G401 (cell line): ENCODE measurements at places on chromosomes 2 and 18. TPM values are rescaled to one million over a fixed set of nuclear protein-coding genes. Genes with fewer than 3 reads are reported as not detected.

SCN9A gene
- total RNA-seq: not detected in 2 replicates

GKN1 gene
- not detected in 2 replicates for total RNA-seq

HOXD4 gene
- 1.7 TPM in 1 of 2 replicates, not detected in the other for total RNA-seq

- DNase-seq: no peak
Observed at GRCh38 chr2:39733070-39733674, 45.9 kb downstream of the THUMPD2 start.

- DNase-seq: no peak
Observed at GRCh38 chr2:97267411-97268074, 154.6 kb downstream of the ANKRD36 start.

GRCh38 chr2:144983107-144983506 lies 463.2 kb upstream of the ZEB2 start:
- DNase-seq: no peak

DNA sequence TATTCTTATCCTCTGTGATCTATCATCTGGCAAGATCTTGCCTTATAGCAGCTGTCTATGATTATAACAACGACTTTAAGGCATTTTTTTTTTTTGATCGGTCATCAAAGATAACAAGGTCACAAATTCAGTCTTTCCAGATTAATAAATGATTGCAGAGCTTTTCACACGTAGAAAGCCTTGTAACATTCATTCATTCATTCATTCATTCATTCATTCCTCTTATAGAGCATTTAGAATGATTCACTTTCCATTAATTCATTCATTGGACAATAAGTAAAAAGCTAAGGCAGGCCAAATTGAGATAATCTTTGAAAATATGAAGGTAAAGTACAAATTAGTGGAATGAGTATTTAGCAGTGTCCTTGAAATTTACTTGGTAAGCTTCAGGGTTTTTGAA lies 223.7 kb downstream of the NUP35 start:
- no peak for DNase-seq

DNA sequence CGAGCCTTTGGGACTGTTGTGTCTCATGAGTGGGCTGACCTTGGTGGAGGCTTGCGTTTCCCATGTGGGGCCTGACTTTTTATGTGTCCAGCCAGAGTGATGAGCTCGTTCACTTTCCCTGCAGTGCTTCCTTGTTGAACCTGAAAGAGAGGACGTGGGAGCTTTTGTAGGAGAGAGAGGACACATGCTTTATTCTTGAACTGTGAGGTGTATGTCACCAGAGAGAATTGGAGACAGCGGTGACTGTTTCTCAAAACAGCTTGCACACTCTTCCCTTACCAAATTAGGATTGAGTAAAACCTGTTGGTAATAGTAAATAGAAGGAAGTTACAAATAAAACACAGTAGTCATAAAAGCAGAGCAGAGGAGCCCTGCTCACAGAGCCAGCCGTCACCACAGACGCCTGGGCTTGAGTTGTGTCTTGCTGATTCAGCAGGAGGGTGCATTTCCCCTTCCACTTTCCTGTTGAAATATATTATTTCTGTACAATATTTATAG lies 60.7 kb downstream of the INPP4A start:
- DNase-seq: no peak

DNA sequence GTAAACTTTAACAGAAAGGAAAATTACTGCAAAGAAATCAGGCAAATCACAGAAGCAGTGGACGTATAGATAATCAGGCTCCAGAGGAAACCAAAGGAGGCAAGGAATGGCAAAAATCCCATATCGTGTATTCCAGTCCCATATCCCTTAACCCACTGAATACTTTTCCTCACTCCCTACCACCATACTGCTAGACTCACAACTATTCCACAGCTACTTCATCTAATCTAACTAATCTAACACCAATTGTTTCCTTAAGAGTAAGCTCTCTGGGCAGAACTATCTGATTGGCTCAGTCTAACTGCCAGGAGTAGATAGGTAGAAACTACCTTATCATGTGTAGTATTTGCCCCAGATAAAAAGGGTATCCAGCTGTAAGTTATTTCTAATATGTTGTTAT lies 16.3 kb downstream of the WDPCP start:
- DNase-seq: no peak

GRCh38 chr2:160125828-160126227 lies 63.4 kb upstream of the PLA2R1 start:
- DNase-seq: no peak

GRCh38 chr2:28603821-28604220 lies 108.0 kb downstream of the PLB1 start:
- DNase-seq: no peak

DNA sequence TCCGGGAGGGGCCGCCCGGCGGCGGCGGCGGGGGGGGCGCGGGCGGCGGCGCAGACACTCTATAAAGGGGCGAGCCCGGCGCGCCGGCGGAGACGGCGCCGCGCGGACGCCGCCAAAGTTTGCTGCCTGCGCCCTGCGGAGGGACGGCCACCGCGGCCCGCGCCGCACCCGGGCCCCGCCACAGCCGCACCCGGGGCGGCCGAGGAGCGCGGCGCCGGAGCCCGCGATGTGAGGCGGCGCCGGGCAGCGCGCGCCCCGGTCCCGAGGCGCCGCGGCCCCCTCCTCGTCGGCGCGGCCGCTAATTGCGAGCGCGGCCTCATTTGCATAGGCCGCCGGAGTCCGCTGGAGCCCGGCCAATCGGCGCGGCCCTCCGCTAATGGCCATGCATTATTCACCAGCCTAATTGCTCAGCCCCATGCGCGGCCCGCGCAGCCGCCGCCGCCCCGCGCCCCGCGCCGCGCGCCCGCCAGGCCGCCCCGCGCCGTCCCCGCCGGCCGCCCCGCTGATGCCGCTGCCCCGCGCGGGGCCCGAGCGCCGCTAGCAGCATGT lies at the start of gene SALL3:
TSS of gene SALL3 (plus strand) at position 89 of the 549 bp plus-strand sequence. CDS start at position 546, 457 bp downstream.
- DNase-seq: no peak

DNA sequence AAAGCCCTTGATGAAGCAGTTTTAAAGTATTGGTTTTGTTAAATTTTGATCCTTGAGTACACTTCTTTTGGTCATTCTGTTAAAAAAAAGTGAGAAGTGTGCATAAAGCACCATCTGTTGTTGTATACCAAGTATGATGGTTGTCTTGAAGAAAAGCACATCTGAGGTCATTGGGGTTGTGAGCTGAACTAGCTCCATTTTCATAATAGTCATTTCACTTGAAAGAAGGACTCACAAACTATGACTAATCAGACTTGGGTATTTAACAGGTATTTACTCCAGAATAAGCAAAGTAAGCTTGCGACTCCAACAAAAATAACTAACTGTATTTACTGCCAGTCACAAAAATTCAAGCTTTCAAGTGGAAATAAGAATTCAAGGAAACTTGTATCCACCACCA lies 35.1 kb downstream of the CHN1 start:
- DNase-seq: no peak

DNA sequence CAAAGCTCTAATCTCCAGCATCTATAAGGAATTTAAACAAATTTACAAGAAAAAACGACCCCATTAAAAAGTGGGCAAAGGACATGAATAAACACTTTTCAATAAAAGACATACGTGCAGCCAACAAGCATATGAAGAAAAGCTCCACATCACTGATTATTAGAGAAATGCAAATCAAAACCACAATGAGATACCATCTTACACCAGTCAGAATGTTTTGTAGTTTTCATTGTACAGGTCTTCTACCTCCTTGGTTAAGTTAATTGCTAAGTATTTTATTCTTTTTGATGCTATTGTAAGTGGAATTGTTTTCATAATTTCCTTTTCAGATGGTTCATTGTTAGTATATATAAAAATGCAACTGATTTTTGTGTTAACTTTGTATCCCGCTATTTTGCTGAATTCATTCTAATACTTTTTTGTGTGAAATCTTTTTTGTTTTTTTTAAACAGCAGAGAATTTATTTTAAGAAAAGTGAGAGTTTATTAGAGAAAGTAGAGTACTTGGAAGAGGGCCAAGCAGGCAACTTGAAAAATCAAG lies 40.7 kb downstream of the SLC39A10 start:
- DNase-seq: no peak

GRCh38 chr2:33034784-33035183 lies 88.0 kb downstream of the LTBP1 start:
- DNase-seq: no peak

GRCh38 chr2:241891988-241892298 lies 22.4 kb downstream of the RTP5 start:
- DNase-seq: no peak
